Endothelial cell (in vitro differentiated cells): ENCODE measurements at places on chromosomes 5 and 9.
A peak's percentile ranks its signal among the peaks of the same experiment; 100 is the strongest.

GRCh38 chr5:111095982-111096381 lies 3.8 kb downstream of the WDR36 start:
- no peak overlapping the region for H3K27ac ChIP-seq
- no peak for DNase-seq
- peaks cover 15% of the 10 kb centered on the region for H3K4me1 ChIP-seq
- H3K27me3 ChIP-seq: no peaks in the 10 kb centered on the region

GRCh38 chr5:173051746-173052145 lies 4.4 kb upstream of the CREBRF start:
- H3K4me1 ChIP-seq: peaks cover 8% of the 10 kb centered on the region
- H3K4me3 ChIP-seq: no peak overlapping the region
- no peak for DNase-seq
- no peaks in the 10 kb centered on the region for H3K27me3 ChIP-seq

- no peak overlapping the region for H3K27ac ChIP-seq
- DNase-seq: no peak
- peaks cover 6% of the 10 kb centered on the region for H3K4me1 ChIP-seq
- H3K27me3 ChIP-seq: no peaks in the 10 kb centered on the region
- peaks cover 6% of the 10 kb centered on the region for H3K36me3 ChIP-seq
Measured at GRCh38 chr5:60794691-60795090, 49.4 kb downstream of the ELOVL7 start.

DNA sequence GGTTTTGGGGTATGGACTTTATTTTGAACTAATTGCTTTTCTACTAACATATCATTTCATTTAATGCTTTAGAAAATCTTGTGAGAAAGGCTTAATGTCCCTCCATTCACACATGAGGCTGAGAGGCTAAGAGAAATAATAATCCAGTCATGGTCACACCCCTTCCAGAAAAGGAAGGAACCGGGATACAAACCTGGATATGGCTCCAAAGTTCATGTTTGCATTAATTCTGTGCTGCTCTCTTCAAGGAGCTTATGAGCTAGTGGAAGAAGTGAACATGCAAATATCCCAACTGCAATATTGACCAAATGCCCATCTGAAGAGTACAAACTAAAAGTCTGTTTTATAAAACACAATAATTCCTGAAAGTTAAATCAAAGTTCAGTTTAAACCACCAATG lies 732.1 kb upstream of the RIOK2 start:
- H3K27me3 ChIP-seq: no peaks in the 10 kb centered on the region
- no peak overlapping the region for H3K27ac ChIP-seq
- H3K4me1 ChIP-seq: no peaks in the 10 kb centered on the region
- H3K4me3 ChIP-seq: no peak overlapping the region
- H3K36me3 ChIP-seq: no peaks in the 10 kb centered on the region
- no peak for DNase-seq

- no peak overlapping the region for H3K27ac ChIP-seq
- peaks cover 7% of the 10 kb centered on the region for H3K4me1 ChIP-seq
- no peak for DNase-seq
- H3K27me3 ChIP-seq: peaks cover 2% of the 10 kb centered on the region
Measured at GRCh38 chr5:168318240-168318639, 26.8 kb downstream of the WWC1 start.

- DNase-seq: peak; percentile 22
- peaks cover 2% of the 10 kb centered on the region for H3K27me3 ChIP-seq
- no peak overlapping the region for H3K4me3 ChIP-seq
- peaks cover 3% of the 10 kb centered on the region for H3K36me3 ChIP-seq
Measured at GRCh38 chr5:8756498-8757084, 789.3 kb downstream of the SEMA5A start.

DNA sequence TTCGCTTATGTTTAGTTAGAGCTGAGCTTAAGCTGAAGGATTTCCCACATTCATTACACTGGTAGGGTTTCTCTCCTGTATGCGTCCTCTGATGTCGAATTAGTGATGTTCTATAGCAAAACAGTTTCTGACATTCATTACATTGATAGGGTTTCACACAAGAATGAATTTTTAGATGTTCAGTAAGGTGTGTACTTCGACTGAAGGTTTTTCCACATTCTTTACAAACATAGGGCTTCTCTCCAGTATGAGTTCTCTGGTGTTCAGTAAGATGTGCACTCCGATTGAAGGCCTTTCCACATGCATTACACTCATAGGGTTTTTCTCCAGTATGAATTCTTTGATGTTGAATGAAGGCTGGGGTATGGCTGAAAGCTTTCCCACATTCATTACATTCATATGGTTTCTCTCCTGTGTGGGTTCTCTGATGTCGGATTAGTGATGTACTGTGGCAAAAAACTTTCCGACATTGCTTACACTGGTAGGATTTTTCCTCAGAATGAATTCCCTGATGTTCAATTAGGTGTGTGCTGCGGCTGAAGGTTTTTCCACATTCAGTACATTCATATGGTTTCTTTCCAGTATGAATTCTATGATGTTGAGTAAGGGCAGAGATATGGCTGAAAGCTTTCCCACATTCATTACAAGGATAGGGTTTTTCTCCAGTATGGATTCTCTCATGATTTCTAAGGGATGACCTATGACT lies 14.6 kb downstream of the ZNF883 start:
- H3K36me3 ChIP-seq: peaks cover 63% of the 10 kb centered on the region
- no peak for DNase-seq
- peak overlapping the region; percentile 40 for H3K4me3 ChIP-seq
- no peaks in the 10 kb centered on the region for H3K4me1 ChIP-seq
- H3K27ac ChIP-seq: no peak overlapping the region

DNA sequence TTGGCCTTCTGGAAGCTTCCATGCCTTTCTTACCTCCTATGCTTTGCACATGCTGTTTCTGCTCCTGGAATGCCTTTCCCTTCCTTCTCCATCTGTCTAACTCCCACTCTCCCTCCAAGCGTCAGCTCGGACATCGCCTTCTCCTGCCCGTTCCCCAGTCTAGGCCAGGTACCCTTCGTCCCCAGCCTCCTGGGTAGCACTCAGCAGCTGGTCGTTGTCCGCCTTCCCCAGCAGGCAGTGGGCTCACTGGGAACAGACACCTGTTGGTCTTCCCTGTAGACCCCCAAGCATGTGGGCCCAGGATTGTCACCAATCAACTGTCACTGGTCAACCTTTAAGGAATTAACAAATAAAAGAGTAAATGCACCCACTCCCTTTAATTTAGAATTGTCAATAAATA lies 202.2 kb downstream of the RGS3 start:
- H3K36me3 ChIP-seq: peaks cover 6% of the 10 kb centered on the region
- H3K4me3 ChIP-seq: no peak overlapping the region
- H3K27ac ChIP-seq: no peak overlapping the region
- peaks cover 5% of the 10 kb centered on the region for H3K27me3 ChIP-seq
- DNase-seq: no peak
